ENCODE measurements at places on chromosomes 3 and 15. TPM values are rescaled to one million over a fixed set of nuclear protein-coding genes. Genes with fewer than 3 reads are reported as not detected.

Gene TTLL13
- not detected for total RNA-seq

Gene SNRPA1
- total RNA-seq = 38.2 TPM

Gene GP9
- total RNA-seq = 0.48 TPM

Gene UBA7
- 32.1 TPM for total RNA-seq

Gene PCSK6
- total RNA-seq = 9.2 TPM

Gene GADL1
- 2.2 TPM for total RNA-seq

DNA sequence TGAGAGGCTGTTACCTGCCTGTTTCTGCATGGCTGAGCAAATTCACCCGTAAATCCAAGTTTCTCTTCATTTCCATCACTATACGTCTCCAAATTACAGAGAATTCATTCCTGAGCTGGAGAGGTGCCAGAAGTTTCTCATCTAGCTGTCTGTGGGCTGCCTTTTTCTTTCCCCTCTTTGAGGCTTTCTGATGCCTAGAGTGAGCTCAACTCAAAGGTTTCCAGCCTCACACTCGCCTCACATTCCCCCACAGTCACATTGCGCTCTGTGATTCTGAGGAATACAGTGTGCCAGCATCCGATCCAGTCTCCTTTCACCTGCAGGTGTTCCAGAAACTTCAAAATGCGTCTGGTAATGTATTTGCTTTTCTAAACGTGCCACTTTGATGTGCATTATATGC, 267.2 kb downstream of the MFSD1 start:
- no peak for DNase-seq

DNA sequence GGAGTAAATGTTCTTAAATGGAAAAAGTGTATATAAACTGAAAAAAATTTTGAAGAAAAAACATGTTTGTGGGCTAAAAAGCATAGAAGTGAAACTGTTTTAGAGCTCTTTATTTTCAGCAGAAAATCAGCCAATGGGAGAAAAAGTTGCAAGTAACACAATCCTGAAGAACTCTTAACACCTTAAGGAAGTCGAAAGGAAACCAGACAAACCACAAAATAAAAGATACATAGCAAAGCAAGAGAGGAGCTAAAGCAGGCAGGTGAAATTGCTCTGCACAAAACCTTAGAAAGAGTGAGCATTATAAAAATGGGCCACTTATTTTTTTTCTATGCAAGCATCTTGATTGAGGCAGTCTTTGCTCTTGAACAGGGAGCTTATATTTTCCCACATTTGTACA, 300.5 kb downstream of the RAP2B start:
- DNase-seq = no peak

DNA sequence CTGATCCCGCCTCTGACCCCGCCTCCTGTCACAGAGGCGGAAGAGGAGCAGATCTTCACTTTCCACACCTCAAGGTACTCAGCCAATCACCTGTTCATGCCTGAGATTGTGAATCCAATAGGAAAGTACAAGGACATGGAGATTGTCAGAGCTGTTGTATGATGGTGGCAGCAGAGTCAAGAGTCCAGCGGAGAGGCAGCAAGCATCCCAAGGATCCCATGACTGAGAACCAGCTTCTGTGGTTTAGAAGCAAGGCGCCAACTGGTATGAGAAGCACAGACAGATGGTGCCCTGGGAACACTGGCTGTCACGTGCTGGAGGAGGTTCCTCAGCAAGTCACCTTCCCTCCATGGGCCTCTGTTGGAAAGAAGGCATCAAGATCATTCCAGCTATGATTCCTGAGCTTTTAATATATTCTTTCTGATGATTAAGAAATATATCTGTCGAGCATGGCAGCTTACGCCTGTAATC, 93.9 kb downstream of the CPN2 start:
- no peak for DNase-seq

DNA sequence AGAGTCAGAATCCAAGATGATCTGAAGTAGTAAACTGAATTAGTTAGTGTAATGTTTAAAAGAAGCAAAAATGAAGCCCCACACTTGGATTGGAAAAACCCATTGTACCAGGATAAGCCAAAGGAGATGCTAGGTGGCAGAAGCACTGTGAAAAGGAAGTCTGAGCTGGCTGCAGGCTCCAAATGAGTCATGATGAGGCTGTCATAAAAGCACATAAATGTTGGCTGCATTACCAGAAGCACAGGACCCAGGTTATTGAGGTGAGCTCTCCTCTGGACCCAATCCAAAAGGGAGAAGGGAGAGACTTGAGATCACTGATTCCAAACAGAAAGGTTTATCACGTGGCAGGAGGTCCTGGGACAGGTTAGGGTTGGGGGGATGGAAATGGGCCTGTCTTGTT, 3.2 kb upstream of the ACAN start:
- no peak for DNase-seq

GRCh38 chr3:130582457-130583153, 65.6 kb downstream of the COL6A6 start:
- no peak for DNase-seq

DNA sequence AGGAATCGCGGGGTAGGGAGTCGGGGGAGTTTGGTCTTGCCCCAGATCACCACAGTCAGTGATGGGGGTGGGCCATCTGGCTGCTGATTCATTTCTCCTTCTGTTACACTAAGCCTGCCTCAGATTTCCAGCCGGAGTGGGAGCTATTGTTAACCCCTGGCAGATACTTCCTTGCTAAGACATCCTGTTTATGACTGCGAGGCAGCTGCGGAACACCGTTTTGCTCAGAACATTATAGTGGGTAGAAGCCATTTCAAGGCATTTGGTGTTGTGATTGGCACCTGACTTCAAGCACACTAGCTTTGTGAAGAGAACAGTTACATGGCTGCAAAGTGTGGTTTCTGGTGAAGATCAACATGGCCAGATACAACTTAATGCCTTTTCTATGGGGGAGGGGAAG, 73.8 kb downstream of the FLNB start:
- no peak for DNase-seq
